Type B pancreatic cell (in vitro differentiated cells): ENCODE measurements at places on chromosomes 12 and 14.

GRCh38 chr14:54026671-54027070, 70.0 kb upstream of the BMP4 start:
- DNase-seq = no peak

DNA sequence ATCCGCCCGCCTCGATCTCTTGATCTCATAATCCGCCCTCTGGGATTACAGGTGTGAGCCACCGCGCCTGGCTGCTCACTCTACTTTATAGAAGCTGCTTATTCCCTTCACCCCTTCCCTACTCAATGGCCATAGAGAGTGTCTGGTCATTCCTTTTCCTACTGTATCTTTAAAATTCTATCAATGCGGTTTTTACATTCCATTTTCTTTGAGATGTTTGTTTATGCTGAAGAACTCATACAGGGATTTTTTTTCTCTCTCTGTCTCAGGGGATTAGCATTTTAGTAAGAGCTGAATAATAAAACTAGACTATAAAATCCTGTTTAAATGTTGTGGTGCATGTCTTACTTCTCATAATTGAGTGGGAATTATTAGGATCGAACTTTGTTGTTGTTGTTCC, 218.6 kb upstream of the FOXN3 start:
- DNase-seq = no peak

DNA sequence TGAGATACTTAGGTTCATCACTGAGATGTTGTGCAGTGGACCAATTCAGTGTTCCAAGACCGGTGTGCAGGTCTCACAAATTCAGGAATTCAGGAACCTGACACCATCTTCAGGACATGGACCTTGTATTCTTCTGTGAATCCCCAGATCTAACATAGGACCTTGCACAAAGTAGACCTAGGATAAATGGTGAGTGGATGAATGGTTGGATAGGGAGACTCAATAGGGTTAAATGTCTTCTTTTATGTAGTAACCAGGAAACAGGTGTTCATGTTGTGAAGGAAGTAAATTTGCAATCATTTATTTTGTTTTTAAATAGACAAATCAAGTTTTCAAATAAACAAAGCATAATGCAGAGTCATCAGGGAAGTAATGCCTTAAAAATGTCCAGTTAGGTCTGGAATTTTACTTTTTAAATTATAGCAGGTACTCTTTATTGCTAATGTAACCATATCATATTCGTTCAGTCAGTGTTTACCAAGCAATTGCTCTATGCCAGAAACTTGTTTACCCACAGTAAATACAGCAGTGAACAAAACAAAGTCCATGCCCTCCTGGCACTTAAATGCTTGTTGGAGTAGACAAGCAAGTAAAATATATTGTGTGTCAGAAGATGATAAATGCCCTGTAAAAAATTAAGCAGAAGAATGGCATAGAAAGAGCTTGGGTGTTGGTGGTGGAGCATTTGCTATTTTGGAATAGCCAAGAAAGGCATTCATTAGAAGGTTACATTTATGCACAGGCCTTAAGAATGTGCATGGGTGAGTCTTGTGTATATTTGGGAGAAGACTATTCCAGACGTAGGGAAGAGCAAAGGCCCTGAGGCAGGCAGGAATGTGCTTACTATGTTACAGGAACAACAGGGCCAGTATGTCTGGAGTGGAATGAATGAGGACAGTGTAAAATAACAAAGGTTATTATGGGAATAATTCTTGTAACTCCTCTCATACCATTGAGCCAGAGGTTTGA, 26.3 kb downstream of the RXYLT1 start:
- DNase-seq = no peak

- DNase-seq = no peak
Measured at GRCh38 chr12:70966046-70966445, 45.5 kb upstream of the PTPRR start.

DNA sequence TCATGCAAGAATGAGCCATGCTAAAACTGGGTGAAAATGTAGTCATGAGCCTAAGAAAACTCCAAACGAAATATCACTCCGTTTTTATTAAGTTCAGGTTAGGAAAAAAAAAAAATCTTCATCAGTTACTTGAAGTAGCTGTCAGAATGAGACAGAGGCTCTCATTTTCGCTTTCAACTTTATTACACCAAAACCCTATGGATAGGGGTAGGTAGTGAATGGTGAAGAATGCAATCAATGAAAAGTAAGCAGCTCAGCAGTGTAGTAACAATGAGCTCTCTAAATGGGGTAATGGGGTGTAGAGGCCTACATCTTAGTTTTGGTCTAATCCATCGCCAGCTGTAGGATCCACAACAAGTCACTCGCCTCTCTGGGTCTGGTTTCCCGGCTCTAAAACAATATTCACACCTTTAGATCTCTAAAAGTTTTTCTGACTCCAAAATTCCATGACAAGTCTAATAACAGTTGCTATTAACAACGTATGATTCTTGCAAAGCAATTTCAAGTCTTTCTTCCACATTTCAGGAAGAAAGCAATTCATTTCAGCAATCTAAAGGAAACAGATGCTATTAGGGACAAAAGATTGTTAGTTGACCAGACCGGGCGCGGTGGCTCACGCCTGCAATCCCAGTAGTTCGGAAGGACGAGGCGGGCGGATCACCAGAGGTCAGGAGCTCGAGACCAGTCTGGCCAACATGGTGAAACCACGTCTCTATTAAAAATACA, 1.7 kb downstream of the BTBD7 start:
- no peak for DNase-seq

DNA sequence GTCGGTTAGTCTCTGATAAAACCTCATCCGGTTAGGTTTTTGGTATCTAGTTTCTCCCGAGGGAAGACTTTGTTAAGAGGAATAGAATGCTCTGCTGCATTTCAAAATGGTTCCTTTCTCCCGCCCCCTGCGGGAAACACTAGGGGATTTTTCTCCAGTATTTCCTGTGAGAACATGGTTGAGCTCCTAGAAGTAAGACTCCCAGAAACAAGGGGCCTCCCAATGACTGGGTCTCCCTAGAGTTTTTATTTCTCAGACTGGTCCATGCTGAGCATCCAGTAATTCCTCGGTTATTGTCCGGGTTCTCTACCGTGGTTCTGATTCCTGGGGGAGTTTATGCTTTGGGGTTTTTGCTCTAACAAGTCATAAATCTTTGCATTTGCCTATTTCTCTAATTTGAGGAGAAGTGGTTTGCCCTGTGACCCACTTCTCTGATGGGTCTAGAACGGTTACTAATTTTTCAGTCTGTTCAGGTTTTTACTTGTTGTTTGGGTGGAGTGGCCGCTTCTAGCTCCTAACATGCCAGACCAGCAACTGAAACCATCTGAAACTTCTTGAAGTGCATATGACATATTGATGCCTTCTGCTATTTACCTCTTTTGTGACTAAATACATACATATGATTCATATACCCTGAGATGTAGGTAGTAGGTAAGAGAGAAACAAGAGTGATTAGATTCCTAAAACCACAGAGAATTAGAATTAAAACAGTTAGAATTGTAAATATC, 25.1 kb downstream of the TESPA1 start:
- DNase-seq = no peak

DNA sequence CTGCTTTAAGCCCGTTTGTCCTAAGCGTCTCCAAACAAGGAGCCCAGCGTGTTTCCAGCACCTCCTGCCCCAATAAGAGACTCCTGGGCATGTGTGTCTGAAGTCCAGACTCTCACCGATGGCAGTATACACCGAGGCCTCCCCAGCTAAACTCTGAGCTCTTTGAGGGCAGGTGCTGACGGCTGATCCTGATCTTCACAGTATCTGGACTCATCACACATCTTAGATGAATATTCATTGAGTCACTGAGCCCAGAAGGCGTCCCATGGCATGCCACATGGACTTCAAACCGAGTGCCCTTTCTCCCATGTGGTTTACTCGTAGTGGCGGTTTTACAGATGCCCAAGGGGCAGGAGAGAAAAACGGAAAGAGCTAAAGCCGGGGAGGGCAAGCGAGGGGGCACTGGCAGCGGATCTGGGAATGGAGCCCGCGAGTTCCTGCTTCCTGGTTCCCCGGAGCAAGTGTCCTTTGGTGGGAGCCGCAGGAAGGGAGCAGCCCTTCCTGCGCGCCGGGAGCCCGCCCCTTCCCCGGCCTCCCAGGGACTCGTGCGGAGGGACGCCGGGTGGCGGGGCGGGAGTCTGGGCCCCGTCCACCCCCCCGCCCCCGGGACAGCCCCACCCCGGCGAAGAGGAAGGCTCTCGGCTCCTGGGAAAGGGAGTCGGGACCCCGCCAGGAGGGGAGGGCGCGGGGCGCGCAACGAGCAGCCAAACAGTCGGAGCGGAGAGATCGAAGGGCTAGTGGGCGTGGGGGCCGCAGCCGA, 585 bp upstream of the TEAD4 start:
- no peak for DNase-seq

GRCh38 chr12:50728417-50728816, 35.5 kb upstream of the ATF1 start:
- DNase-seq = no peak

DNA sequence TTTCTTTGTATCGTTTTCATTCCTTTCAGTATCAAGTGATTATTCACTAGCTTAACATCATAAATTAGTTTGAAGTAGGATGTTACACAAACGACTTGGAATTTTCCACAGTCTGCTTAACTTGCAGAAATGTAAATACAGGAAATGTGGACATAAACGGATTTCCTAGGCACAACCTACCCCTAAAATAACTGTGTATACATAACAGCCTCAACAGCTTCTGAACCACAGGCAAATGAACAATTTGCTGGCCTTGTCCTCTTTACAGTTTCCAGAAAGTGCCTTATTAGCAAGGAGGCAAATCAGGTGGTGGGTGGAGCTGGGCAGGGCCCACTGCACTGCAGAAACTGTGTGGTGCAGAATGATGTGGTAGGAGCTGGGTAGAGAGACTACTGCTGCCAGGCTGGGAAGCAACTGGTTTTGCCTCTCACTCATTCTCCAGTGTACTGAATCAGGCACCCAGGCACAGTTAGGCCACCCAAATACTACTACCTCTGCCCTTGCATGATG, 14.1 kb downstream of the DRAM1 start:
- DNase-seq = no peak

DNA sequence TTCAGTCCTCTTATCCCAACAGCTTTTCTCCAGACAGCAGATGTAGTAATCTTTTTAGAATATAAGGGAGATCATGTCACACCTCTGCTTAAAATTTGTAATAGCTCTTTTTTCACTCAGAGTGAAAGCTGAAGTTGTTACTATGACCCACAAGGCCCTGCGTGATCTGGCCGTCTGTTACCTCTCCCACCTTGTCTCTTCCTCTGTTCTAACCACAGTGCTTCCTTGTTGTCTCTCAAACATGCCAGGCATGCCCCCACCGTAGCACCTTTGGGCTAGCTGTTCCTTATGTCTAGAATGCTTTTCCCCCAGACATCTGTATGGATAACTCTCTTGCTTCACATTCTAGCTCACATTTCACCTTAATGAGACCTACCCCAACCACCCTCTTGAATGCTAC, 6.5 kb downstream of the NECAP1 start:
- no peak for DNase-seq

- DNase-seq = no peak
Measured at GRCh38 chr14:45793081-45793480, 540.1 kb upstream of the MIS18BP1 start.

- DNase-seq = no peak
Measured at GRCh38 chr12:97306147-97306546, 156.5 kb upstream of the RMST start.

GRCh38 chr12:38850461-38850860, 54.9 kb downstream of the CPNE8 start:
- DNase-seq = no peak

GRCh38 chr14:105647784-105648608, 121.6 kb downstream of the TMEM121 start:
- no peak for DNase-seq

DNA sequence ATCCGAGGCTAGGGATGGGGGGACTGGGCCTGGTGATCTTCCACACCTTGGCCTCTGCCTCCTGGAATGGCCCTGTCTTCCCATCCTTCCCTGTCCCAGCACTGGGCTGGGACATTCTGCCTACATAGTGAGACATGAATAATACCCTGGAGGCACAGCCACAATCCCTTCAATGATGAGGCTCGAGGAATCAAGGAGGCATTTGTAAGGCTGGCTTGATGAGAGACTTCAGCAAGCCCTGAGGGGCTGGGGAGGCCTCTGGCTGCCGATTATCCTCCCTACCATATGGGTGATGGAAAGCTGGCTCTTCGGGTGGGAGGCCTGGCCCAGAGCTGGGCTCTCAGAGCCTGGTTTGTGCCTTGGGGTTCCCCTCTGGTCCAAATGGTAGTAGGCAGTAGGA, 92.5 kb downstream of the CALM1 start:
- peak; percentile 47 for DNase-seq

GRCh38 chr12:230925-231671, 17.1 kb upstream of the SLC6A12 start:
- peak; percentile 50 for DNase-seq

DNA sequence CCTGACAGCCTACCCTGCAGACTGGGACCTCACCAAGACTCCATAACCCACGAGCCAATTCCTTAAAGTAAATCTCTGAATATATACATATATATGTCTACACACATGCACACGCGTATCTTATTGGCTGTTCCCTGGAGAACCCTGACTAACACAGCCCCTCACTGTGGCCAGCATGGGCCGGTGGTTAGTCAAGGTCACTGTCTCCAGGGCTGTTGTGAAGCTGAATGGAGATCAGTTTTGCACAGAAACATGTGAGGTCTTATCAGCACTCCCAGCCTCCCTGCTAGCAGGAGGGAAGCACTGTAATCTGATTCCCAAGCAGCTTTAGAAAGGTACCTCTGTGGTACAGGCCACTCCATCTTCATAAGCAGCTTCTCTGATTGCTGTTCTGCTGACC, 46.6 kb upstream of the PLEKHG6 start:
- no peak for DNase-seq

GRCh38 chr12:70936203-70936813, 15.8 kb upstream of the PTPRR start:
- DNase-seq = no peak

DNA sequence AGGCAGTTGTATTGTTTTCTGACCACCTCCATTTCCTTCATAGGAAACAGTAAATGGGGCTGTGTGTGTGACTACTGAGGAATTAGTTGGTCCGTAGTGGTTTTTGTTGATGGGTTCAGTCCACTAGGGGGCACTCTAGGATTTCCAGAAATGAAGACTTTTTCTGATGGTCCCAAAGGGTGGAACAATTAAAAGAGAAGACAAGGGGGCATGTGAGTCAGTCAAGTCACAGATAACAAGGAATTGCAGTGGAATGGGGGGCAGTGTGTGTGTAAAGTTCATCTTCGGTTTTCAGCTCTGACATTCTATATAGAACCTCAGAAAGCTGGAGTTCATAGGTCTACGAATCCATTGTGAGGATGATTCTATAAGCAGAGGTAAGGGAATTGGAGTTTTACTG, 186.6 kb upstream of the OR4E1 start:
- DNase-seq = no peak

DNA sequence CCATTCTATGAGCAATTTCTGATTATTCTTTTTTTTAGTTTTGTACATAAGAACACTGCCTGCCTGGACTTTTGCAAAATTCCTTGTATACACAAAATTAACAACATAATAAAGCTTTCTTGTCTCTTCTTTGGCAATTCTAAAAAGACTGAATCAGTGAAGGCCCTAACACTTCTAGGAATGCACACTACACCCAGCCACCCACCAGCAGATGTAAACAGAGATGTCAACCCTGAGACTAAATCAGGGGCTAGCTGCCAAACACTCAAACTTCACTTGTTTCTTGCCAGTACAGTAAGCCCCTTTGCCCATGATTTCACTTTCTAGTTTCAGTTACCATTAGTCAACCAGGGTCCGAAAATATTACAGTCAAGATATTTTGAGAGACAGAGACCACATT, 15.5 kb downstream of the DCAF5 start:
- no peak for DNase-seq

- DNase-seq = no peak
Measured at GRCh38 chr14:104164041-104164440, 25.7 kb downstream of the KIF26A start.
